NCI-H526 treated with DMSO at 0.1 percent for 48 hours (cell line): ENCODE measurements at places on chromosomes 13 and 19.

DNA sequence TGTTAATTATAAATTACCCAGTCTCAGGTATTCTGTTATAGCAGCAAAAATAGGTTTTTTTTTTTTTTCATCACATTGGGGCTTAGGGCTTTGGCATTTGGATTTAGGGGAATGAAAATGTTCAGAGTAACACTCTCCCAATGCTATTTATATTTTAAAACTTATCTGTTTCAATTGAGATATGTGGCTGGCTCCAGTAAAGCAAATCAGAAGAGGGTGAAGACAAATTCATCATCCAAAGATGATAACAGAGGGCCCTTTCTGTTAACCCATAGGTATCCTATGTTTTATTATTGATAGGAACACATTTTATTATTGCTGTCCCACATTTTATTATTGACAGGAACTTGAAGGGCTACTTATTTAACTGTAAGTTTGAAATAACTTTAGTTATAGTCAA is 20.5 kb upstream of the TNFRSF19 start:
- DNase-seq: no peak

DNA sequence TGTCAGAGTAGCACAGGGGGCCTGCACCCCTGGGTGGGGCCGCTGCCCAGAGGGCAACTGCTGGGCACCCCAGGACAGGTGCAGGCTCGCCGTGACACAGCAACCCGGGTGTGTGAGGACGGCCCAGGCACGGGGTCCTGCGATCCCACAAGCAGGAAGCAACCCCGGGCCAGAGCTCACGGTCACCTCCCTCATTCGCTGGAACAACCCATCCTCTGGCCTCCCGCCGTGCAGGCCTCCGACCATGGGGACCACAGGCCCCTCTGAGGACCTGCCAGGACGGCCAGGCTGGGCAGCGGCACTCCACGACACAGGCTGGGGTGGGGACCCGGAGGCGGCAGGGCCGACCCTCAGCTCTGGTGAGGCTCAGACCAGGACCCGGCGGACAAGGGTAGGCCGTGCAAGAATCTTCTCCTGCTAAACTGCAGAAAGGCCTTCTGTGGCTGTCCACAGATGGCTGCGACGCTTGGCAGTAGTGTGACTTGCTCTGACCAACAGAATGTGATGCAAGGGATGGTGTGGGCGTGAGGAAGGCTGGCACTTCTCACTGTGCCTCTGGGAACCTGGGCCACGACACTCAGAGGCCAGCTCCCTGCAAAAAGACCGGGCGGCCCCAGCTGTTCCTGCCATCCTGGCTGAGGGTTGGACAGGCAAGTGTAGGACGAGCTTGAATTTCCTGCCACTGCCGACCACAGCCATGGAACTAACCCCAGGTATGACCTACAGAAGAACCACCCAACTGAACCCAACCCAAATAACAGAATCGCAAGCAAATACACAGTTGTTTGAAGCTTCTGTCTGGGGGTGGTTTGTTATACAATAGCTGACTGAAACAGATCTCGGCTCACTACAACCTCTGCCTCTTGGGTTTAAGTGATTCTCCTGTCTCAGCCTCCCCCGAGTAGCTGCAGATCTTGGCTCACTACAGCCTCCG is 26.5 kb downstream of the PIP5K1C start:
- no peak for DNase-seq

GRCh38 chr19:5563008-5563431 is 4.7 kb downstream of the TINCR start:
- no peak for DNase-seq

- no peak for DNase-seq
Observed at GRCh38 chr19:35317464-35318043, 11.4 kb upstream of the CD22 start.

- no peak for DNase-seq
Observed at GRCh38 chr19:14599548-14600147, 16.8 kb downstream of the CLEC17A start.

- DNase-seq: no peak
Observed at GRCh38 chr13:104301171-104301975, 1235.2 kb upstream of the SLC10A2 start.

DNA sequence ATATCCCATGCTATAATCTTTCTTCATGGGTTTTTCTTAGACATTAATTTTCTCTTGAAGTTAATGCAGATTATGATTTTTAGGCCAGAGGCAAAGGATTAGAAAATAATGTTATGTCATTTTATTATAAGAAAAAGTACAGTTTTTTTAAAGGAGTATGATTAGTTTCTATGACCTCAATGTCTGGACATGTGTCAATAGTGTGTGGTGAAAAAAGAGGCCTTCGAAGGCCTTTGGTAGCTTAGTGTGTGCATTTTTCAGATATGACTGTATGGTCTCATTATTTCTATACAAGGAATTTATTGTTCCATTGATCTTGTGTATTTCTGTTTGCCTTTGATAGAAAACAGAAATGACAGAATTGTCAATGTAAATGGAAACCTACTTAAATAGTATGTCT is 195.6 kb downstream of the GPC5 start:
- DNase-seq: no peak

DNA sequence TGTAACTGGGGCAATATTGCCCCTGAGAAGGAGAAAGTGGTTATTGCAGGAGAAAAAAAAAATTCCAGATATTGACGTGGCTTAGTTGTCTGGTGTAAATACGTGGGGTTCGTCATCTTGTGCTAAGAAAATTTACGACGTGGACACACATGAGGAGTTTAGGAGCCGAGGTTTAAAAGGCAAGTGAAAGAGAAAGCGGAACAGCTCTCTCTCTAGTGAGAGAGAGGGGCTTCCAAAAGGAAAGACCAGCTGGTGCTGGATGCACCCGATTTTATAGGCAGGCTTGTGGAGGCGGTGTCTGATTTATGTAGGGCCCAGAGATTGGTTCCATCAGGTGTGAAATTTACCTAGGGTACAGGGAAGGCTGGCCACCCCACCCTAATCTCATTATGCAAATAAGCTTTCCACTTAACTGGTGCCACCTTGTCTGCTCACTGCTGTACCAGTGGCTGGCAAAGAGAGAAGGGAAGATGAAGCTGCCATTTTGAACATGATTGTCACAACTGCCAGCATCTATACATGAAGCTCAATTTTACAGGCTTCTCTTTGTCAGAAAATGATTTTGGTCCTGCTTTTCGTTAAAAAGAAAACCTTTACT is 845.1 kb downstream of the DACH1 start:
- DNase-seq: peak; percentile 52

DNA sequence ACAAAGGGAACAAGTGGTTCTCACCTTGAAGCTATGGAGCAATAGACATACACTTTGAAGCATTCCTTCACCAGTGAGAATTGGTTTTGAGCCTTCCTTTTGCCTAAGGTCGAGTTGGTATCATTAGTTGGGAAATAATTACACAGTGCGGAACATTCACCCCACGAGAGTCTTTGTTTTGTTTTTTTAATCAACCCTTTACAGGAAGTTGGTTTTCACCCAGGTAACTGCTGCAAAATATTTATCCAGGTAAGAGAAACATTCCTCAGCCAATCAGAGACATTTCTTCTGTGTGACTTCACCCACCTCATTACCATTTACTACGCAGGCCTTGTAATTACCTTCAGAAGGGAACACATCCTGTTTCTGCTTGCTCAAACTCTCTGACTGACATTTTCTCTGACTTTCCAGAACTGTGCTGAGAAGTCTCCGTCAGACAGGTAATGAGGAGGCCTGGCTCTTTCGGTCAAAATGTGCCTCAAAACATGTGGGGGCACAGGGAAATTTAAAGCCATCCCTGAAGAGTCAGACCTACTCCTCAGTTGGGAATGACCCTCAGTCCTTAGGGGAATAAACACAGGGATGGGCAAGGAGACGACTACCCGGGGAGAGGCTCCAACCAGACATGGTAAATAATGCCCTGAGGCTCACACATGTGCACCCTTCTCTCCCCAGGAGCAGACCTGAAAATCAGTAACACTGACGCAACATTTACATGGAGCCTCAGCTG is 22.7 kb upstream of the SERP2 start:
- DNase-seq: no peak

GRCh38 chr19:42284066-42284501 is 15.0 kb downstream of the CIC start:
- DNase-seq: peak; percentile 75

GRCh38 chr19:36331353-36332228 is 47.4 kb downstream of the ZFP14 start:
- peak; percentile 100 for DNase-seq

DNA sequence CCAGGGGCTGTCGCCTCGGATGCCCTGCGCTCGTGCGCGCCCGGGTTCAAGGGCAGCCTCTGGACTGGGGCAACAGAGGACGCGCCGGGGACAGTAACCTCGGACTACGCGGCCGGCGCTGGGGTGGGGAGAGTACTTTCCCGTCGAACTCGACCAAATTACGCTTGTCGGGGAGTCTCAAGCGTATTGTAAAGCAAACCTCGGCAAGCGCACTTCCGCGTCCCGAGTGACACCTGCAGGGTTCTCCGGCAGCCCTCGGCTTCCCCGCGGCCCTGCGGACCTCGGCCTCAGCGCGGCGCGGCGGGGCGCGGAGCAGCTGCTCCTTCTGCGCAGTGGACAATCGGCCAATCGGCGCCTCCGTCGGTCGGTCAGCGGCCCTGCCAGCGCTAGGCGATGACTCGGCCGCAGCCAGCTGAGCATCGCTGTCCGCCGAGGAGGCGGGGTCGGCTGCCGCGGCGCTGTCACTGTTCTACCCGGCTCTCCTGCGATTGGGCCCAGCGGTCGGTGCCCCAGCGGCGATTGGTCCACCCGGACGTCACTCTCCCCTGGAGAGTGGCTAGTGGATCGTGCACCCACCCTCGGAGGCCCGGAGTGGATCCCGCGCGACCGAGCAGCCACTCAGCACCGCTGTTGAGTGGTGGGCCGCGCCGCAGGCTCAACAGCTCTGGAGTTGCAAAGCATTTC is at the start of gene SLC46A3:
SLC46A3 (minus strand) TSS at position 428 of the 684 bp plus-strand sequence. CDS start 972 bp downstream, outside the sequence.
- peak; percentile 95 for DNase-seq

GRCh38 chr13:24630851-24631620 is 49.2 kb upstream of the ATP12A start:
- DNase-seq: no peak

GRCh38 chr13:106533943-106534638 is 1.4 kb downstream of the EFNB2 start:
- DNase-seq: peak; percentile 71

DNA sequence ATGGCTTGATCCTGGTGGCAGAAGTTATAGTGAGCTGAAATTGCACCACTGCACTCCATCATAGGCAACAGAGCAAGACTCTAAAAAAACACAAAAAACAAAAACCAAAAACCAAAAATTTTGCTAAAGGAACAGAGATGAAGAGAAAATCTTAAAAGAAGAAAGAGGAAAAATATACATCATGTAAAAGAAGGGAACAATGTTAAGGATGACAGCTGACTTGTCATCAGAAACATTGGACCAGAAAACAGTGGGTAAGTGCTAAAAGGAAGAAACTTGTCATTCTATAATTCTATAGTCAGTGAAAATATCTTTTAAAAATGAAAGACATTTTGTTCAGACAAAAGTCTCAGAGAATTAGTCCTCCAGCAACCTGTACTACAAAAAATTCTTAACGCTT is 93.8 kb downstream of the WASF3 start:
- DNase-seq: no peak

- no peak for DNase-seq
Observed at GRCh38 chr19:40445780-40446262, 1.7 kb upstream of the SERTAD3 start.

DNA sequence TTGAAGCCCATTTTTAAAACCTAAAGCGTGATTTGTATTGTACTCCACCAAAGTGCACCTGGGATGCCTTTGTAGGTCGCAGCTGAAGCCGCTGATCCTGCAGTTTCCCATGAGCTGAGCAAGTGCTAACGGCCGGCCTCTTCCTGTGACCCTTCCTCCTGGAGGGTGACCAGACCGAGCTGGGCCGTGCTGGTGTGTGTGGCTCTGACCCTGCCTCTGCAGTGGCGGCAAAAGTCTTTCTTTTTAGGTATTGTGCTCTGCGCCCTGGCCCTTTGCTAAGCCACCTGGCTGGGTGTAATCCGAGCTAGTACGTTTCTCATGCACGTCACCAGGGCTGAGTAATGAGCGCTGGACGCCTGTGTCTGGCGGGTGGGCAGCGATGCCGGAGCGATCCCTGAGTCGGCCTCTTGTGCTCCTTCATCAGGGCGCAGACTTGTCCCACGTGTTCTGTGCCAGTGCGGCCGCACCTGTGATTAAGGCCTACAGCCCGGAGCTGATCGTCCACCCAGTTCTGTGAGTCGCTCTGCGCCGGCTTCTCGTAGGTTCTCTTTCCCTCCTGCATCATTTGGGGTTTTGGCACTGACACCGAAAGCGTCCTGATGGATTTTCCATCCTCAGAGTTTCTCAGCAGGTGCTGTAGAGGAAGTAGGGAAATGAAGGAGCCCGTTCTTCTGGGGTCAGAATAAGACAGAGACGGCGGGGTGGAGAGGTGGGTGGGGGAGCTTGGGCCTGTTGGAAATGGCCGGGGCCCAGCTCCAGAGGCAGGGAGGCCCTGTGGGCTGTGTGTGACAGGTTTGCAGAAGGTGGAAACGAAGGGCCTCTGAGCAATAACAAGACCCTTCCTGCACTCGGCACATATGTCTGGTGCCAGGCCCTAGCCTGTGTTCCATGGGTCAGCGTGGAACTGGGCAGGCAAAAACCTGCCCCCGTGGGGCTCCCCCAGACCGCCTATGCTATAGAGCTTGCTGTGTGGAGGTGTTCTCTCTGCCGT is 9.7 kb downstream of the NAXD start:
- no peak for DNase-seq

DNA sequence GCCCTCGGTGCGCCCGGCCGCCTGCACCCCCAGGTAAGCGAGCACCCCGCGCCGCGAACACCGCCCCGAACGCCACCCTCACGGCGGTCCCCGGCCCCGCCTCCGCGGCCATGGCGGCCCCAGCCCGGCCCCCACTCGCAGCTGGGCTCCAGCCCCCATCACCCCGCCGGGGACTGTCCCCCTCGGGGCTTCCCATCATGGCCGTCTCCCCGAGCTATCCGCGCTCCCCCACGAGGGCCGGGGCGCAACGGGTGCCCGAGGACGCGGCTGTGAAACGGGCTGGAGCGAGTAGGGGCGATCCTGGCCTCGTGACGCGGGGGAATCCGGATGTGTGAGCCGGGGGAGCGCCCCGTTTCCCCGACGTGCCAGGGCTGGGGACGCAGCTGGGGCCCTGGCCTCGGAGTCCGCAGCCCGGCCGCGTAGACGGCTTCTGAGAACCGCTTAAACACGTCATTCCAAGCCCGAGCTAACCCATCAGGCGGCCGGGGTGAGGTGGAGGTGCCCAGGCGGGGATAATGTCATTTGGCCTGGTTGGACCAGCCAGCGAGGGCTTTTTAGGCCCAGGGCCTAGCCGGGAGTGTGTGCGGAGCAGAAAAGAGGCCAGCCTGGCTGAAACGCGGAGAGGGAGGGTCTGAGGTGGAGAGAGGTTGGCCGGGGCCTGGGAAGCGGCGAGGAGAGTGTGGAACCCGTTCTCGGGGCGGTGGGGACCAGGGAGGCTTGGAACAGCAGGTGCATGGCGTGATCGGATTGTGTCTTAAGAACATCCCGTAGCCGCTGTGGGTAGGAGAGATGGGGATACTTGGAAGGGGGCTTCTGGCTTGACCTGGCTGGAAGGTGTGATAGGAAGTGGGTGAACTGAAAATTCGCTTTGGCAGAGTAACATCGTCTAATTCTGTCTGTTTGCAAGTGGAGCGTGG is 550 bp downstream of the CERS4 start:
- peak; percentile 7 for DNase-seq

GRCh38 chr19:46017874-46018675 is 4.8 kb downstream of the PGLYRP1 start:
- DNase-seq: no peak

GRCh38 chr19:3788996-3789778 is 3.0 kb upstream of the MATK start:
- no peak for DNase-seq

- DNase-seq: no peak
Observed at GRCh38 chr13:21014502-21015170, 46.8 kb downstream of the LATS2 start.

- DNase-seq: no peak
Observed at GRCh38 chr13:105972306-105972721, 563.1 kb downstream of the EFNB2 start.
